ENCODE measurements at places on chromosomes 2 and 18.

DNA sequence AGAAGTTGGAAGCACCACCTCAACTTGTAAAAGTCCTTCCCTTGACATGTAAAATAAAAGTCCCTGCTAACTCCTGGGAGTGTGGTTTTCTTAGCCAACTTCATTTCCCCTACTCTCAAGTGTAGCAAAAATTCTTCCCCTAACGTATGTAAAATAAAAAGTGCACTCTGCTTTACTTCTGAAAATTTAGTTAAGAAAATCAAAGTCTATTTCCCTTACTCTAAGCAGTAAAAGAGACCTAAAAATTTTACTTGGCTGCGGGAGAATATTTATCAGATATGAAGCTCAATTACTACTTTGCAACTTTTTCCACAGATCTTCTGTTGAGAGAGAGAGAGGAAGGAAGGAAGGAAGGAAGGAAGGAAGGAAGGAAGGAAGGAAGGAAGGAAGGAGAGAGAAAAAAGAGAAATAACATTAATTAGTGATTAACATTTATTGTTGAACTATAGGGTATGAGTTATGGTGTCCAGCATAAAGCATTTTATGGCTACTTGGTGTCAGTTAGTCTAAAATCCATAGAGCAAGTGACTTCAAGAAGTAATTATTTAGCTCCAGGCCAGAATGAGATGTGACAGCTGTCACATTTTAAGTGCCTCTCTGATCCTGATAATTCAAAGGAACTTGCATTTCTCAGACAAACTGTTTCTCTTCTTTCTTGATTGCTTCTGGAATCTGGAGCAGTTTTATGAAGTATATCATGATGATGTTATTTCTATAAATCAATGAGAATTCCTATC is 210.3 kb downstream of the TMX3 start:
- no peak overlapping the region for H3K27ac ChIP-seq
- DNase-seq: no peak
- no peaks in the 10 kb centered on the region for H3K27me3 ChIP-seq
- H3K36me3 ChIP-seq: no peaks in the 10 kb centered on the region
- no peak overlapping the region for H3K4me3 ChIP-seq
- no peaks in the 10 kb centered on the region for H3K4me1 ChIP-seq

DNA sequence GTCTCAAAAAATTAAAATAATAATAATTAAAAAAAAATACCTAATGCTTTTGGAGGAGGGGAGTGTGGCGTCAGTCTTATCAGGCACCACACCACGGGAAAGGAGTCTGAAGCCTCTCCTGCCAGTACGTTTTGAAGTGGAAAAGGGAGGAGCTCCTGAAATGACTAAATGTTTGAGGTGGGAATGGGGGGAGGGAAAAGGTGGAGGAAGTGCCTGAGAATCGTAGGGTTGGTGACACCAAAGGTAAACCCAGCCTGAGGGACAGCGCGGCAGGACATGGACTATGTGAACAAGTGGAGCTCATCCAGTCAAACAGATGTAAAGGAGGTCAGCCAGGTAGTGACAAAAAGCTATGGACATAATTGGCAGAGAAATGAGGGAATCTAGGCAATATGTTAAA is 42.2 kb upstream of the EPHA4 start:
- H3K27ac ChIP-seq: no peak overlapping the region
- H3K36me3 ChIP-seq: no peaks in the 10 kb centered on the region
- H3K4me1 ChIP-seq: no peaks in the 10 kb centered on the region
- H3K27me3 ChIP-seq: no peaks in the 10 kb centered on the region
- no peak overlapping the region for H3K4me3 ChIP-seq
- DNase-seq: no peak

DNA sequence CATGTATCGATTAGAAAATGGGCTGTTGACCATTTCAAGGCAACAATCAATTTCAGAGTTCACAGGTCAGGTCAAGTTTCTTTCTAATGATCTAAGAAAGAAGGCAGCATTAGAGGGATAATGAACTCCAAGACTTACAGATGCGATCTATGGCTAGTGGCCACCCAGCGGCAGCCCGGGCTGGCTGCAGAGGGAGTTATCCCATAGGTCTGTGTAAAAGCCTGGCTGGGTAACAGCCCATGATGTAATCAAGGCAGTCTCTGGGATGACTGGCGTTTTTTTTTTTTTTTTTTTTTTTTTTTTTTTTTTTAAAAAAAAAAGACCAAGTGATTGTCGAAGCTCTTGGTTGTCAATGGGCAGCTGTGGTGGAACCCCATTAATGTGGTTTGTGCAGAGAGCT is 171.1 kb upstream of the SKOR2 start:
- no peaks in the 10 kb centered on the region for H3K36me3 ChIP-seq
- H3K27ac ChIP-seq: no peak overlapping the region
- H3K4me3 ChIP-seq: no peak overlapping the region
- H3K4me1 ChIP-seq: no peaks in the 10 kb centered on the region
- peaks cover under 1% of the 10 kb centered on the region for H3K27me3 ChIP-seq
- no peak for DNase-seq

GRCh38 chr2:119207447-119207846 is 16.2 kb upstream of the STEAP3 start:
- no peaks in the 10 kb centered on the region for H3K36me3 ChIP-seq
- H3K27me3 ChIP-seq: no peaks in the 10 kb centered on the region
- no peak for DNase-seq
- H3K4me1 ChIP-seq: no peaks in the 10 kb centered on the region
- no peak overlapping the region for H3K27ac ChIP-seq

GRCh38 chr2:70525032-70525431 is 28.6 kb downstream of the TGFA start:
- no peaks in the 10 kb centered on the region for H3K27me3 ChIP-seq
- no peak overlapping the region for H3K4me3 ChIP-seq
- no peak overlapping the region for H3K27ac ChIP-seq
- no peak for DNase-seq
- H3K36me3 ChIP-seq: no peaks in the 10 kb centered on the region

- no peak overlapping the region for H3K4me3 ChIP-seq
- no peaks in the 10 kb centered on the region for H3K36me3 ChIP-seq
- no peak for DNase-seq
- H3K4me1 ChIP-seq: no peaks in the 10 kb centered on the region
- no peaks in the 10 kb centered on the region for H3K27me3 ChIP-seq
Measured at GRCh38 chr2:12397854-12398253, 318.9 kb upstream of the TRIB2 start.

DNA sequence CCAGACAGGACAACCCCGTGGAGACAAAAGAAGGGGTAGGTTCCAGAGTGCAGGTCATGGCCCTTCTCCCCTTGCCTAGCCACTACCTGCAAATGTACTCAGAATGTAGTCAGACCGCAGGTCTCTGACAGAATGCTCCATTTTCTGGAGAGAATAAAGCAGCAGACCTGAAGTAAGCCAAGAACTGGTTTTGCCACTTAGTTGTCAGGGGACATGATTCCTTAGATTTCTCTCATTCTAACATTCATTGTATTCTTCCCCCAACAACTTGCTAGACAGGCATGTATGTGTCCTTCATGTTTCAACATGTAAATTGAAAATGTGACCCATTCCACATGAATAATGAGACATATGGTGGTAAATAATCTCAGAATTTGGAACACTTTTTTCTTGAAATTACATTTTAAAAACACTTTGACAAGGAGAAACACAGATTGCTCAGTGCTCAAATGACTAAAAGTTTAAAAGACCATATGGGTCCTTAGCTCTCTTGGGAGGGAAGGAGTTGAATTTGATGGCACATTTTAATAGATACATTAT is 142.4 kb downstream of the CCBE1 start:
- no peak overlapping the region for H3K4me3 ChIP-seq
- no peak overlapping the region for H3K27ac ChIP-seq
- H3K36me3 ChIP-seq: no peaks in the 10 kb centered on the region

- H3K4me1 ChIP-seq: no peaks in the 10 kb centered on the region
- no peaks in the 10 kb centered on the region for H3K27me3 ChIP-seq
- no peak for DNase-seq
- no peak overlapping the region for H3K4me3 ChIP-seq
- H3K36me3 ChIP-seq: no peaks in the 10 kb centered on the region
Measured at GRCh38 chr2:147051248-147051647, 793.6 kb upstream of the ACVR2A start.

GRCh38 chr2:145599756-145600155 is 1079.8 kb upstream of the ZEB2 start:
- H3K27ac ChIP-seq: no peak overlapping the region
- no peaks in the 10 kb centered on the region for H3K4me1 ChIP-seq
- DNase-seq: no peak
- H3K36me3 ChIP-seq: no peaks in the 10 kb centered on the region

DNA sequence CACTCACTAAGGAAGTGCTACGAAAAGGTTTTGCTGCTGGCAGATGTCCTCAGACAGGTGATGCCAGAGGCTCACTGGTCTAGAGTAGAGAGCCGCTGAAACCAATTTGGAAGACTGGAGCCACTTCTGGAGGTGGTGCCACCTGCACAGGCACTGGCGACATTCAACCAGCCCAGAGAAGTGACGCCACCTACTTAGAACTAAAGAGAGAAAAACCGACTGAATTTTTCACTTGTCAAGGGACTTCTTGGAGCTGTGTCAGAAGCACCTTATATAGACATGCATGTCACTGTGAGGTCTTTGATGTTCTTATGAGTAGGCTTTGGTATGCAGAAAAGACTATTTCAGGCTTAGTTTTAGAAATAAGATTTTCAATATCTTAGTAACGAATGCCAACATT is 71.4 kb downstream of the BOD1L2 start:
- no peak overlapping the region for H3K4me3 ChIP-seq
- no peaks in the 10 kb centered on the region for H3K36me3 ChIP-seq
- no peaks in the 10 kb centered on the region for H3K4me1 ChIP-seq
- H3K27me3 ChIP-seq: peaks cover 3% of the 10 kb centered on the region
- DNase-seq: no peak
- no peak overlapping the region for H3K27ac ChIP-seq

GRCh38 chr2:192593561-192593960 is 398.8 kb upstream of the TMEFF2 start:
- no peaks in the 10 kb centered on the region for H3K27me3 ChIP-seq
- no peaks in the 10 kb centered on the region for H3K36me3 ChIP-seq
- no peak overlapping the region for H3K4me3 ChIP-seq
- no peak overlapping the region for H3K27ac ChIP-seq
- H3K4me1 ChIP-seq: no peaks in the 10 kb centered on the region
- no peak for DNase-seq

GRCh38 chr2:168470320-168471162 is 14.5 kb downstream of the CERS6 start:
- DNase-seq: no peak
- no peaks in the 10 kb centered on the region for H3K4me1 ChIP-seq
- no peak overlapping the region for H3K27ac ChIP-seq
- H3K27me3 ChIP-seq: no peaks in the 10 kb centered on the region
- H3K36me3 ChIP-seq: no peaks in the 10 kb centered on the region

DNA sequence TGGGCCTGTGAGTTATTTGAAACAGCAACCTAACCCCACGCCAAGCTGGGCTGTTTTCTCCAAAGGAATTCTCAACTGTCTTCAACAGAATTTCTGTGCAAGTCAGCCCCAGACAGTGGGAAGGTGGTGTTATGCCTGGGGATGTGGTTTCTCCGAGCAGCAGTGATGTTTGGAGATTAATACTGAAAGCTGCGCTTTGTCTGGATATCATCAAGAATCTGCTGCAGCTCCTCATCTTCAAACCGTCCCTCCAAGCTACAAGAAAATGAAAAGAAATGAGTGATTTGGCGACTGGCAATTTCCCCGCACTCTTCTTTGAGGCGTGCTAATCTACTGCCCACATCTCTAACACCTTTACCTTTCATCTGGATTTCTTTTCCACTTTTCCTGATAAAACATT is 10.0 kb downstream of the POLR2D start:
- no peaks in the 10 kb centered on the region for H3K4me1 ChIP-seq
- no peaks in the 10 kb centered on the region for H3K27me3 ChIP-seq
- no peak overlapping the region for H3K27ac ChIP-seq
- DNase-seq: no peak

- no peak for DNase-seq
- no peaks in the 10 kb centered on the region for H3K4me1 ChIP-seq
- no peaks in the 10 kb centered on the region for H3K27me3 ChIP-seq
- H3K27ac ChIP-seq: no peak overlapping the region
- H3K4me3 ChIP-seq: no peak overlapping the region
- no peaks in the 10 kb centered on the region for H3K36me3 ChIP-seq
Measured at GRCh38 chr18:28174181-28174905, 2.6 kb downstream of the CDH2 start.

GRCh38 chr2:190961918-190962487 is 52.0 kb downstream of the STAT1 start:
- DNase-seq: no peak
- H3K27ac ChIP-seq: no peak overlapping the region
- peaks cover 58% of the 10 kb centered on the region for H3K36me3 ChIP-seq
- no peak overlapping the region for H3K4me3 ChIP-seq

GRCh38 chr2:95174031-95174542 is 8.5 kb downstream of the ZNF2 start:
- no peak for DNase-seq
- H3K4me1 ChIP-seq: no peaks in the 10 kb centered on the region
- H3K27ac ChIP-seq: no peak overlapping the region
- peaks cover 22% of the 10 kb centered on the region for H3K36me3 ChIP-seq
- H3K27me3 ChIP-seq: no peaks in the 10 kb centered on the region

- H3K4me3 ChIP-seq: peak overlapping the region; percentile 85
- H3K27me3 ChIP-seq: no peaks in the 10 kb centered on the region
- H3K27ac ChIP-seq: peak overlapping the region; percentile 99
- no peak for DNase-seq
- H3K36me3 ChIP-seq: peaks cover 39% of the 10 kb centered on the region
- H3K4me1 ChIP-seq: peaks cover 17% of the 10 kb centered on the region
Measured at GRCh38 chr2:27211241-27211942, 449 bp upstream of the ATRAID start.

DNA sequence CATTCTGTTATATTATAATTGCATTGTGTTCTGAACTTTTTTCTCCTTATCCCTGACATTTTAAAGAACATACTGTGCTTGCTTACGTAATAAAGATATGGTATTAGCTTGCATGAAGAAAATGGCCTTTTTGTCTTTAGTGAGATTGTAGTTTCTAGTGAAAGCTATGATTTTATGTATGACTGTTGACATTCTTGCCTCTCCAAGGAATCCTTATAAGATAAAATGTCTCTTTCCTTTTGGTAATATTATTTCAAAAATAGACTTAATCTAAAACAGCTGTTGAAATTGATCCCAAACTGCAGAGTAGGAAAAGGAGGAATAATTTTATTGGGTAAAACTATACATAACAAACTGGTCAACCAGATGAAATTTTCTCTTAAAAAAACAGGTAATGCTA is 40.8 kb upstream of the CCDC102B start:
- no peaks in the 10 kb centered on the region for H3K36me3 ChIP-seq
- no peak for DNase-seq
- H3K4me1 ChIP-seq: no peaks in the 10 kb centered on the region
- no peak overlapping the region for H3K27ac ChIP-seq
- no peak overlapping the region for H3K4me3 ChIP-seq
- H3K27me3 ChIP-seq: no peaks in the 10 kb centered on the region

GRCh38 chr2:207782238-207783030 is 12.7 kb upstream of the FZD5 start:
- no peaks in the 10 kb centered on the region for H3K4me1 ChIP-seq
- no peaks in the 10 kb centered on the region for H3K36me3 ChIP-seq
- H3K27me3 ChIP-seq: peaks cover 5% of the 10 kb centered on the region
- DNase-seq: no peak

DNA sequence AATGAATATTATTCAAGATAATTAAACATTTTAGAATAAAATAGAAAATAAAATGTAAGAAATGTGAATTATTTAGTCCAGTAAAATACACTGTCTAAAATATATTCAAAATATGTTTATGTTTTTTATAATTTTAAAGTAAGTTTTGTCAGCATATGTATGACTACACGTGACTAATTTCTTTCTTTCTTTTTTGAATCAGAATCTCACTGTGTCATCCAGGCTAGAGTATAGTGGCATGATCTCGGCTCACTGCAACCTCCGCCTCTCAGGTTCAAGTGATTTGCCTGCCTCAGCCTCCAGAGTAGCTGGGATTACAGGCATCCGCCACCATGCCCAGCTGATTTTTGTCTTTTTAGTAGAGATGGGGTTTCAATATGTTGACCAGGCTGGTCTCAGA is 19.1 kb upstream of the INO80D start:
- no peaks in the 10 kb centered on the region for H3K4me1 ChIP-seq
- no peak for DNase-seq
- no peak overlapping the region for H3K27ac ChIP-seq
- no peaks in the 10 kb centered on the region for H3K36me3 ChIP-seq
